AG04450 (cell line): ENCODE measurements at places on chromosomes 1 and 21.

DNA sequence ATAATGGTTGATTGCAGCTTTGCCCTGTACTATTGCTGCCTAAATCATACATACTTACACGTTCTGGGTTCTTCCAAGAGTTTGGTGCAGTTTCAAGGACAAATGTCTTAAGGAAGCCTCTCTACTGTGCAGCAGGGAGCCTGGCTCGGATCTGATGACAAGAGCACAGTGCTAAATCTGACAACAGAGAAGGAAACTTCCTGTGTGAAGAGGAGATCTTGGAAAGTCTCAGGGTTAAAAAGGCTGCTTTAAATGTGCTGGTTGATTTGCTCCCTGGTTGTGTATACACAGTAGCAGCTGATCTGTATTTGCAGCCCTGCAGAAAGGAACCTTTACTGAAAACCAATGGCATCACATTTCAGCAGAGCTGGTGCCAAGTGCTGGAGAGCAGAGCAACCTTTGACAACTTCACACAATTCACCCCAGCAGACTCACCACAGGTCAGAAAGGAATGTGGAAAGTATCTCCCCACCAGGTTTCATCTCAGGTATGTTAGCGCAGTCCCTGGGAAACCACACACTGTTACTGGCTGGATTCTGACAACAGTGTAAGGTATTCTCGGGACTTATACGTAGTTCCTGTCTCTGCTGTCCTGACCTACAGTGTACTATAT, 355.0 kb upstream of the ESRRG start:
- DNase-seq, result no peak

- DNase-seq, result no peak
Observed at GRCh38 chr1:60540141-60540540, 466.6 kb upstream of the C1orf87 start.

GRCh38 chr21:33412832-33413519, 9.8 kb downstream of the IFNGR2 start:
- DNase-seq, result no peak

GRCh38 chr1:19033515-19033839, 77.0 kb upstream of the IFFO2 start:
- DNase-seq, result no peak

GRCh38 chr1:53568540-53568939, 109.3 kb downstream of the DMRTB1 start:
- no peak for DNase-seq

DNA sequence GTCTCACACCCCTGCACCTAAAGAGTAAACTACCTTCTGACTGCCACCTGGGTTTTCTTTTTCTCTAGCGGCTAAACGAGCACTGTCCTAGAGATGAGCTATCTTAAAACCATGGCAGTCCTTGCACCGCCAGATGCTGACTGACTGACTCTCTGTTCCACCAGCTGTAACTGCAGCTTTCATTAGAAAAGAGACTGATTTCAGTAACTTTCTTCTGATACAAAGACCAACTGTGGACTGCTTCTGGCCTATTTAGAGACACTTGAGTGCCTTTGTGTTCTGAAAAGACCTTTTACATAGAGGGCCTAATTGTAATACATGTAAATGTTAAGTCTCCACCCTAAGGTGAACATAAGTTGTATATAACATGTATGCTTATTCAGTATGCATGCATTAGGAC, 152.5 kb downstream of the DISC1 start:
- DNase-seq, result no peak

GRCh38 chr21:42145569-42146272, 73.2 kb upstream of the ABCG1 start:
- peak; percentile 10 for DNase-seq

- no peak for DNase-seq
Observed at GRCh38 chr1:5850503-5850902, 141.7 kb downstream of the NPHP4 start.

- no peak for DNase-seq
Observed at GRCh38 chr1:177592624-177593023, 377.2 kb downstream of the SEC16B start.

GRCh38 chr1:119463569-119463968, 43.4 kb upstream of the HSD3B1 start:
- no peak for DNase-seq

GRCh38 chr1:114072246-114072645, 81.4 kb downstream of the SYT6 start:
- no peak for DNase-seq

- DNase-seq, result no peak
Observed at GRCh38 chr1:231147896-231148295, 14.0 kb upstream of the TRIM67 start.

DNA sequence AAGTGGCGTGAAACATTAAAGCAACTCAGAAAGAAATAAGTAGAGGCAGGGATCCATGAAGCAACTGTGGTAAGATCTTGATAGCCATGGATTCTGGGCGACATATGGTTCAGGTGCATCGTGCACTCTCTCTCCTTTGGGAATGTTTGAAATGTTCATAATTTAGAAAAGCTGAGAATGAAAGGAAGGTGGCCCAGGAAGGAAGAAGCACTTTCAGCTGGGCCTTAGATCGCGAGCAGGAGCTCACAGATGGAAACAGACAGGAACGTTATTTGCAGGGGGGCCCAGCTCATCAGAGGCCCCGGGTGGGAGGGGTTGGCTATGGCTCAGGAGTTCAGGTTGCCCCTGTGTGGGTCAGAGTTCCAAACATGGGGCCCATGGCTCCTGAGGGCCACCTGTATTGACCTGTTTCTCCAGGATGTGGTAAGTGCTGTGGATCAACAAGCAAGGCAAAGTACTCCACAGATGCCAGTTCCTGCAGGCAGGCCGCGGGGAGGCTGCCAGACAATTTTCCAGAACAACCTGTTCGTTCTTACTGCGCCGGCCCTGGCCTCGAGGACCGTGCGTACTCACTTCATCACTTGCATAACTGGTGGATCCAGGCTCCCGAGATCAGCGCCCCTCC, 253.2 kb downstream of the TOMM20 start:
- no peak for DNase-seq

GRCh38 chr1:156691665-156692440, 13.5 kb downstream of the CRABP2 start:
- no peak for DNase-seq

DNA sequence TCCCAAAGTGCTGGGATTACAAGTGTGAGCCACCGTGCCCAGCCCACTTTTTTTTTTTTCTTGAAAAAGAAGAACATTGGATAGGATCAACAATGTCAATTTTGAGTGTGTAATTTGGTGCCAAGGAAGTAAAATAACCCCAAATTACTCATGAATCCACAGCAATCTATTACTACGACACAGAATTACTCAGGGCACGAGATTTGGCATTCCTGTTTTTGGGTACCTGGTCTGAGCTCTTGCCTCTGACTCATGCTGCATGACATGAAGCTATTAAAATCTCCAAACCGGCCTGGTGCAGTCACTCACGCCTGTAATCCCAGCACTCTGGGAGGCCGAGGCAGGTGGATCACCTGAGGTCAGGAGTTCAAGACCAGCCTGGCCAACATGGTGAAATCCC, 10.4 kb downstream of the RNF19B start:
- DNase-seq, result no peak

DNA sequence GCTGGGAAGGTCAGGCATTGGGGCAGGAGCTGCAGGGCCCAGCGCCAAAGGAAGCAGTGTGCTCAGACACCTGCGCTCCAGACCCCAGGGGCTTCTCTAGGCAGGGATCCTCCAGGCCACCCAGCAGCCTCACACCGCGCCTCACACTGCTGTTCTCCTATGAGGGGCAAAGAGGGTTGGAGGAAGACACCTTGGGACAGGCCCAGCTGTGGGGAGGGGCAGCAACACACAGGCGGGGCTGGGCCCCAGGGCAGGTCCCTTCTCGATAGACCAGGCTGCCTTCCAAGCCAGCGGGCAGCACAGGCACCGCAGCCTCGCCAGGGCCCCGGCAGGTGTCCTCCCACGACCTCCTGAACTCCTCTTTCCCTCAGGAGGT, 20.7 kb upstream of the PRSS38 start:
- DNase-seq, result no peak

DNA sequence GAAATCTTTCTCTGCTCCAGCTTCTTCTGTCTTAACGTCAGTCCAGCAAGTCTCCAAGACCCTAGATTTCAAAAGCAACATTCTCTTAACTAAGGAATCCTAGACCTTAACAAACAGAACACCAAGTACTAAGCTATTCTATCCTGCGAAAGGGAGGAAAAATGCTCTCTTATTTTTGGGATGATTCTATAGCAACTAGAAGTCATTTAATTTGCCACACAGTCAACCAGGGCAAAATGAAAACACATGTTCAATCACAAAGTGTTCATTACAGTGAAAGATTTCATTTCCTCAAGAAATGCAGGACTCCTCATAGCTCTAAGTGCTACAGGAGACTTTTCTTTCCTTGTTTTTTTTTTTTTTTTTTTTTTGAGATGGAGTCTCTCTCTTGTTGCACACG, 36.2 kb upstream of the DOCK7 start:
- DNase-seq, result no peak

DNA sequence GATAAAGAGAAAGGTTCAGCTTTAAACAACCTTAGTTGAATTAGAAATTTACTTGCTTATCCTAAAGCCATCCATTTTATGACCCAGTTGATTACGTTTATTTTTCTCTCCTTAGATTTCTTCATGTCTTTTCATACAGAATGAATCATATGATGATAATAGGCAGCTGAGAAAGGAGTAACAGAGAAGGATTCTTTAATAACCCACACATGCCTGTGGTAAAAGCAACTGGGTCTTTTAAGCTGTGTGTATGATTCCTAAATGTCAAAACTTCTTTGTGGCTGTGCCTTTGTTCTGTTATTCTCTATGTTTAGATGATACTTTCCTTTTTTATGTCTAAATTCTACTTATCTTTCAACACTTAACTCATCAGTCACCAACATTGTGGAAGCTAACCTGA, 626.5 kb downstream of the NCAM2 start:
- DNase-seq, result peak; percentile 26

DNA sequence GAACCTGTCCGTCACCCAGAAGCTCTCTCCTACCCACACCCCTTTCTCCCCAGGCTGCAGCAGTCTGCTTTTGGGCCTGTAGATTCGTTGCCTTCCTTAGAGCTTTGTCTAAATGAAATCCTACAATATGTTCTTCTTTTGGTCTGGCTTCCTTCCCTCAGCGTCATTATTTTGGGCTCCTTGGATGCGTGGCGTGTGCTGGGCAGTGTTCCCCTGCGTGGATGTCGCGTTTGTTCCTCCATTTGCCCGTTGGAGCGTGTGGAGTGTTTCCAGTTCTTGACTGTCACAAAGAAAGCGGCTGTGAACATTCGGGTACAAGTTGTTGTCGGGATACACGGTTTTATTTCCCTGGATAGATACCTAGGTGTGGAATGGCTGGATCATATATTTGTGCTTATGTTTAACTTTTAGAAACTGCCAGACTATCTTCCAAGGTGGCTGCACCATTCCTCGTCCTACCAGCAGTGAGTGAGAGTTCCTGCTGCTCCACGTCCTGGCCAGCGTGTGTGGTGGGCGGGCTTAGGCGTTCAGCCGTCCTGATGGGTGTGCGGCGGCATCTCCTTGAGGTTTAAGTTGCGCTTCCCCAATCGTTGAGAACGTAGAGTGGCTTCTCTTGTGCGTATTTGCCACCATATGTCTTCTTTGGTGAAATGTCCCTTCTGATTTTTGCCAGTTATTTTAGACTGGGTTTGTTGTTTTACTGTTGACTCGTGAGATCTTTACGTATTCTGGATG, 31.7 kb downstream of the SKI start:
- no peak for DNase-seq
